NCI-H2171 (cell line): ENCODE measurements at places on chromosomes 3 and 15.

GRCh38 chr3:110174908-110175307, 837.6 kb upstream of the DPPA4 start:
- no peak for DNase-seq

- no peak for DNase-seq
Measured at GRCh38 chr3:177385186-177385585, 187.9 kb upstream of the TBL1XR1 start.

DNA sequence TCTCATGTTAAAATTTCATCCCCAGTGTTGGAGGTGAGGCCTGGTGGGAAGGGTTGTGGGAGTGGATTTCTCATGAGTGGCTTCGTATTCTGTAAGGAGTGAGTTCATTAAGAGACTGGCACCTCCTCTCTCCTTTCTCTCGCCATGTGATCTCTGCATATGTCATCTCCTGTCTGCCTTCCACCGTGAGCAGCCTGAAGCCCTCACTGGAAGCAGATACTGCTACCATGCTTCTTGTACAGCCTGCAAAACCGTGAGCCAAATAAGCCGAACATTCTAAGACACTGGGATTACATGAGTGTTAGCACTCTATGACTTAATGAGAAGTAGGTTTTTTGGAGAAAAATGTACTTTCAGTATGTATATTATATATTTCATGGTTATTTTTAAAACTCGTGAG, 6.8 kb upstream of the GABPB1 start:
- no peak for DNase-seq

GRCh38 chr15:90201944-90202375, 830 bp downstream of the SEMA4B start:
- no peak for DNase-seq

DNA sequence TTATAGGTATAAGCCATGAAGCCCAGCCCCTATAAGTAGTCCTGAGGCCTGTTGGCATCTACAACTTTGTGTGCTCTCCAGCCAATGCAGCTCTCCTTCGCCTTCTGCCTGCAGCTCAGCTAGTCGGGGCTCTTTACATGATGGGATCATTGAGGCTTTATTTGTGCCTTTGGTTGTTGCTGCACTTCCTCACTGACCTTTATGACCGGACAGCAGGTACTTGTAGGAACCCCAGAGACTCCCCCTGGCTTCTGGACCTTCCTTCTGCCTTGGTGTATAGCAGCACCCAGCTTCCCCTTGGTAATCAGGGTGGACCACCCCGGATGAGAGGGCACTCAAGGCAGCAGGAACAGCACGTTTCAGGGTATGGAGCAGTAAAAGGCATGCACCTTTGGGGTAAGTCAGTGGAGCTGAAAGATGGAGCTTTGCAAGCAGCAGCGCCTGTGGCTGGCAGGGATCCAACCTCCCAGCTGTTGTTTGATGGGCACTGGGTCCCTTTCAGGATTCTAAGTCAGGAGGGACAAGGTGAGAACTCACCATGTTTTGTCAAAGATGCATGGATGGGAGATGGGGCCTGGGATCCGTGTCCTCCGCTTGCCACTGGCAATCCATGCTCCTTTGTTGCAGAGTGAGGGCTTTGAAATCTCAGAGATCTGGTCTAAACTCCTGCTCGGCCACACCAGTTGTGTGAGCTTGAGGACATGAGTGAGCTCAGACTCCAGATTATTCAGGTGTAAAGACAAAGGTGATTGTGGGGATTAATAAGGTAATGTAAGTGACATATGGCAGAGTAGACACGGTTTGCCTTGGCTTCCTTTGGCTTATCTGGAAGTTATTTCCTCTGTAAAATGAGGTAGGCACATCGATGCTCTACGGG, 65.1 kb upstream of the KLF13 start:
- peak; percentile 41 for DNase-seq

- DNase-seq = no peak
Measured at GRCh38 chr3:77186728-77187127, 146.8 kb downstream of the ROBO2 start.

- no peak for DNase-seq
Measured at GRCh38 chr15:25862472-25863110, 536 bp downstream of the ATP10A start.

GRCh38 chr3:179881791-179882190, 154.9 kb downstream of the PEX5L start:
- no peak for DNase-seq

- peak; percentile 17 for DNase-seq
Measured at GRCh38 chr3:161070980-161071663, 34.0 kb downstream of the B3GALNT1 start.

DNA sequence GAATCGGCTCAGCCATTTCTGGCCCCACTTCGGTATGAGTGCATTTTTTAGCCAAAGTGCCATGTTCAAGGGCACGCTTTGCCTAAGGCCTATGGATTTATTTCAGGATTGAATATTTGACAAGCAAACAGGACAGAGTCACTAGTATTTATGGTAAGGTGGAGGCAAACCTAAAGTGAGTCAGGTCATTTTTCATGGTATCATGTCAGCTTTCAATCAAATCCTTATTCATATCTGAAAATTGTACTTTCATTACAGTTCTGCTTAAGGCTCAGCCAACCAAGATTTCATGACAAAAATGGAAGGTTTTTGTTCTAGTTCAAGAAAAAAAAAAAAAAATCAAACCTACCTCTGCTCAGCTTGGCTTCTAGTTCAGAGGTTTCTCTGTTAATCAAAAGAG, 30.5 kb upstream of the ICE2 start:
- DNase-seq = no peak

- no peak for DNase-seq
Measured at GRCh38 chr15:71742964-71743363, 67.4 kb upstream of the NR2E3 start.

GRCh38 chr15:99305761-99306505, 54.7 kb downstream of the LRRC28 start:
- DNase-seq = peak; percentile 88

- no peak for DNase-seq
Measured at GRCh38 chr3:115251509-115251908, 104.4 kb upstream of the ZBTB20 start.

- DNase-seq = no peak
Measured at GRCh38 chr15:58115692-58116091, 22.5 kb upstream of the AQP9 start.

DNA sequence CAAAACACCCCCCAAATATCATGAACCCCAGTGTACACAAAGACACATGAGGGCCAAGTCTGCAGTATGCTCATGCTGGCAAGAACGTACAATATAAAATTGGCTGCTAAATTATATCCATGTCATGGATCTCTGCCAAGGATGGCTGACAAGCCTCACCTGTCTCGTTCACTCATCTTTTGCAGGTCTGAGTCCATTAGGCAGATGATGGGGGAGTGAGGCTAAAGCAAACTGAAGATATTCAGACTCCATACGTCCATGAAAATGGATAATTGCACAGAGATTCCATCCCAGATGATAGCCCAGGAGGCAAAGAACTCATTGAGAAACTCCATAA, 122.3 kb upstream of the PTPRG start:
- no peak for DNase-seq

- DNase-seq = no peak
Measured at GRCh38 chr15:64875641-64876223, 34.0 kb downstream of the PLEKHO2 start.

DNA sequence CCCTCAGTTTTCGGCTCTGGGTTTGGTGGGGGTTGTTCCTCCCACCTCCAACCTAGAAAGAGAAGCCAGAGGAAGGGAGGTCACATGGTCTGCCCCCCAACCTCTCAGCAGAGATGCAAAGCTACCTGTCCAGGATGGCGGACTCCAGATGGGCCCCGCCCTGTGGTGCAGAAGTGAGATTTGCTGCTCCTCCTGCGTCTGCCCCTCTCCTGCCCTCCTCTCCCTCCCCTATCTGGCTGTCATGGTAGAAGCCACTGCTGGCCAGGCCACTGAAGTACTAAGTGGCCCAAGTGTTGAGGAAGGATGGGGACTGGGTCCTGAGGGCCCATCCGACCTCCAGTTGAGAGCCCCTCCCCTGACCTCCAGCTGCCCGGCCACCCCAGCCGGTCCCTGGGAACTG, 2.1 kb upstream of the SEMA3B start:
- DNase-seq = no peak

DNA sequence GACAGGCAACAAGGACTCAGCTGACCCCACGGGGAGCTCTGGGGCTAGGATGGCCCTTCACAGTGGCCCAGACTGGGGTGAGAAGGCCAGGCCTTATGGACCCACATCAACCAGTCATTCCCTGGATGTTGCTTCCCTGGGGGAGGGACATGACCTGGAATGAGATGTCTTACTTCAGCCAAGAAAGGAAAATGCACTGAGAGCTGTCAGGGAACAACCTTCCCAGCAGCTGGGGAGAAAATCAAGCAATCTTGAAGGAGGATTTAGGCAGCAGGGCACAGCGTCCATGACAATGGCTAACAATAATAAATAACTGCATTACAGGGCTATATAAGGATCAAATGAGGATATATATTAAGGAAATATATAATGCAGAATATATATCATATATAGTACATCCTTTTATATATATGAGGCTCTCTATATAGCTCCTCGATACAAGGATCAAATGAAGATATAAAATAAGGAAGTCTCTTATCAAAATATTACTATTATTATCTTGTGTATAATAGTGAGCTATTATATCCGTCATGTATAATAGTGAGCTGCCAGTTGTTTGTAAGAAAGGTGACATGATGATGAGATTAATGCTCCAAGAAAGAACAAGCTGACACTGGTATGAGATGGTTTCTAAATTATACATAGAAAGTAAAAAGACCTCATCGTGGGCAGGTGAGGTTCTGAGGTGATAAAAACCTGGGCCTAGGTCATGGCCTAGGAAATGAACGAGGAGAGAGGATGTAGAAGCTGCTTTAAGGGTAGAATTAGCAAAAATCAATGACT, 117.8 kb upstream of the LIPC start:
- no peak for DNase-seq

GRCh38 chr3:197308591-197308990, 10.2 kb upstream of the DLG1 start:
- no peak for DNase-seq

GRCh38 chr3:50502225-50502583, 1.2 kb downstream of the CACNA2D2 start:
- DNase-seq = no peak

DNA sequence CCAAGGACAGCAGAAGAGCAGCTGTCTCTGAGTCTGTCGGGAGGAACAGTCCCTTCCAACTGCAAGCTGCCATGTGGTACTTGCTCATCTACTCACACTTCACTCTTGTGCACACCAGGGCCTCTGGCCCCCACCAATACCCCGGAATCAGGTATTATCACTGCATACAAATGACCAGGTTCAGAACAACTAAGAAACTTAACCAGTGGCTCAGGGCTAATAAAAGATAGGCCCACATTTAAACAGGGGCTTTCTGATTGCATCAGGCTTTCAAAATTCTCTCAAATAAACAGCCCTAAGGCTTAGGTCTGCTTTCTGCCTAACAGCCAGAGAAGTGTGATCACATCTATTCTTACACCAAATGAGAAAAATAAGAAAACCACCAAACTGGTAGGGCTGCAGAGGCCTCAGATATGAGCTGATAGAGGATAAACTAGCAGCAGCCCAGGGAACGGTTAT, 20.7 kb downstream of the CCDC12 start:
- DNase-seq = no peak

- DNase-seq = no peak
Measured at GRCh38 chr15:36947035-36947719, 153.2 kb downstream of the MEIS2 start.

GRCh38 chr3:4898454-4899313, 80.6 kb upstream of the BHLHE40 start:
- no peak for DNase-seq

DNA sequence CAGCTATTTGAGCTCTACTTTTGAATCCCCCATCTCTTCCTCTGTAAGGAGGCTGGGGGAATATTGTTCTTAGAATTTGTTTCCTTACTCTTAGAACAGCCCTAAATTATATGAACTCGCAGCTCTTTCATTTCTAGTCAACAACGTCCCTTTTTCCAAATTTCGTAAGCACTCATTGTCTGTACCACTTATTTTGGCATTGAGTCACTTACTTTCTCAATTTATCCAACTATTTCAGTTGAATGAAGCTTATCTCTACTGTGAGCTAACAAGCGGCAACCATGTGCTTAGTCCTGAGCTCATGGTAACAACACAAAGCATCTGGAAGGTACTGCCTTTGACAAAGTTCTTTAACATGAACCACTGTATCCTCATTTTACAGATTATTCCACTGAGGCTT, 191.1 kb downstream of the GREM1 start:
- no peak for DNase-seq

DNA sequence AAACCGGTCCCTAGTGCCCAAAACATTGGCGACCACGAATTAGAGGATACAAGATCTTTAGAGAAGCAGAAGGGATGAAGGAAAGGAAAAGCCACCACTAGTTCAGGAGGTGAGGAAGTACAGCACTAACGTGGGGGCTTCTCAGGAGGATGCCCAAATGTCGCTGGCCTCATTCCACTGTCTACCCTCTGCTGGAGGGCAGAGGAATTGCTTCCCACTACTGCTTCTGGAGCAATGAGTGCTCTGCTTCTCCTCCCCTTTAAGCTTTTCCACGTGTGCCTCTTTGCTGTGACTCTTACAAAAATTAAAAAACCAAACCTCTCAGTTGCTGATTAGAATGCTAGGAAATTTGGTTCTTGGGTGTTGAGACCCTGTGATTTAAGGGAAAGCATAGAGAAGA, 281.3 kb downstream of the CLSTN2 start:
- no peak for DNase-seq

GRCh38 chr15:46713045-46713444, 1004.3 kb upstream of the SEMA6D start:
- DNase-seq = no peak

GRCh38 chr15:52715411-52715810, 36.2 kb upstream of the ATOSA start:
- no peak for DNase-seq

GRCh38 chr3:47747558-47747957, 34.1 kb downstream of the SMARCC1 start:
- no peak for DNase-seq

GRCh38 chr3:65732051-65732935, 306.4 kb downstream of the MAGI1 start:
- DNase-seq = no peak

DNA sequence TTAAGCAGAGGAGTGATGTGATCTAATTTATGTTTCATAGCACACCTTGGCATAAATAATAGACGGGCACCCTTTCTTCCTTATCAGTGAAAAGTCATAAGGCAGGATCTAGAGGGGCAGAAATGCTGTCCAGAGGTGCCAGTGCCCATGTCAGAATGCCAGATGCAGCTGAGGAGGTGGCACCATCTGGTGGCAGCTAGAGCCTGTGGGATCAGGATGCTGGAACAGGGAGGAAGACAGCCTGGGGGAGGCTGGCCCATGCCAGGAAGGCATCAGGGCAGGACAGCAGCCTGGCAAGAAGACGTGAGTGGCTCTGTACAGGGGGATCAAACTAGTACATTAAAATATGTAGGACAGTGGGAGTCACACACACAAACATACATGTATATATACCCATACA, 16.5 kb downstream of the MYH15 start:
- DNase-seq = no peak

GRCh38 chr15:45333550-45333949, 44.8 kb downstream of the GATM start:
- DNase-seq = peak; percentile 27

DNA sequence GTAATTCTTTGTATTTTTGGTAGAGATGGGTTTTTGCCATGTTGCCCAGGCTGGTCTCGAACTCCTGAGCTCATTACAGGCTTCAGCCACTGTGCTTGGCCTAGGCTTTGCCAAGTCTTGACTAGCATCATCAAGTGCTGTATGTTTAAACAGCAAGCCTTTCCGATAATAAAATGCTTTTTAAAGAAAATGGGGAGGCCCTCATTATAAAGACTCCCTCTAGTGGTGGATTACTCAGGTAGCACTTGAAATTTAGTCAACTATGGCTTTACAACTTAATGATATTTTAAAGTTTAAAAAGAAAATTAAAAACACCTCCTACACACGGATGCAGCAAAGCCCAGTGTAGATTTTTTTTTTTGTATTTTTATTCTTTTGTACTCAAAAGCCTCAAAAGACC, 213.6 kb downstream of the GAP43 start:
- peak; percentile 21 for DNase-seq
